ENCODE measurements at places on chromosomes 13 and 19. TPM values are rescaled to one million over a fixed set of nuclear protein-coding genes. Genes with fewer than 3 reads are reported as not detected.

DNA sequence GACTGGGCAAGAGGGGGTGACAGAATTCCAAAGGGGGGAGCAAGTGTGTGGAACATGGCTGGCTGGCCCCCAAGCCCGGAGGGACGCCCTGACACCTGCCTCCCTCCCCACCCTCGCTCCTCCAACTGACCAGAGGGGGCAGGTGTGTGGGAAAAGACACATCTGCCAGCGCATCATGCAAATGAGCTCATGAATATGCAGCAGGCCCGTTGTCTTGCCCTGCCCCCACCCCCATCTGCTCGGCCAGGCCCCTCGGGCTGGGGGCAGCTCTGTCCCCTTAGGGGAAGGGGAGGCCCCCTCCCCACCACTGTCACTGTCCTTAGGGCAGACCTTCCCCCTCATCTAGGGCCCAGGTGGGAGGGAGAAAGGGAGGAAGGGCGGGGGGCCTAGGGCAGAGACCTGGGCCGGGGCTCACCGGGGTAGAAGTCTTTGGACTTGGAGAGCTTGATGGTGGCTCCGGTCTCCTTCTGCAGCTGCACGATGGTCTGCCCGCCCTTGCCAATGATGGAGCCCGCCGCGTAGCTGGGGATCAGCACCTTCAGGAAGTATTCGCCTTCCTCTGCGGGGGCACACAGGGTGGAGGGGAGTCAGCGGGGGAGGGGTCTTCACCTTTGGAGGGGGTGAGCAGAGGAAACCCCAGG lies 12.9 kb downstream of the NOVA2 start:
- H3K4me3 ChIP-seq: no peak overlapping the region
- peaks cover 6% of the 10 kb centered on the region for H3K4me1 ChIP-seq
- peaks cover 41% of the 10 kb centered on the region for H3K27me3 ChIP-seq

FCER2 gene
- total RNA-seq: 0.26 TPM

ACTMAP gene
- 13.5 TPM for total RNA-seq

GRCh38 chr13:95607366-95607765 lies 37.1 kb downstream of the DZIP1 start:
- no peak overlapping the region for H3K4me3 ChIP-seq
- H3K36me3 ChIP-seq: no peaks in the 10 kb centered on the region
- H3K27ac ChIP-seq: no peak overlapping the region
- DNase-seq: no peak
- no peaks in the 10 kb centered on the region for H3K4me1 ChIP-seq

Data from activated naive CD8-positive, alpha-beta T cell treated with anti-CD3 and anti-CD28 coated beads, Interleukin-2, amount 10 ng/mL, durations not matched to agents 7 days and 5 days (primary cell).